ENCODE measurements at places on chromosomes 4 and X.

- DNase-seq: no peak
Measured at GRCh38 chr4:128159967-128160366, 98.9 kb downstream of the LARP1B start.

GRCh38 chrX:40405399-40405798 lies 175.4 kb upstream of the ATP6AP2 start:
- DNase-seq: no peak

GRCh38 chrX:132364313-132364712 lies 124.5 kb downstream of the MBNL3 start:
- no peak for DNase-seq

DNA sequence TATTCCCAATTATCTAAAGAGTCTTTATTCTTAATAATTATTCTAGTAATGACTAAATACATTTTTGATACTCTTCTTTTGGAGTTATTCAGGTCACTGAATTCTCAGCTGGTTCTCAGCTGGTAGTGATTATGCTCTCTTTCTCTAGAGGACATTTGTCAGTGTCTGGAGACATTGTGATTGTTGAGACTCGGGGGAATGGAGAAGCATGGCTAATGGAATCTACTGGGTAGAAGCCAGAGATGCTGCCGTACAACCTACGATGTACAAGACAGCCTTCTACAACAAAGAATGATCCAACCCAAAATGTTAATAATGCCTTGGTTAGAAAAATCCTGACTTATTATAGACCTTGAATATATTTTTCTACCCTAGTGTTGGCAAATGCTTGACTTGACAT lies 149.2 kb upstream of the ANKRD50 start:
- DNase-seq: no peak

GRCh38 chr4:14125375-14126129 lies 498.0 kb upstream of the BOD1L1 start:
- DNase-seq: no peak

- DNase-seq: no peak
Measured at GRCh38 chrX:68506649-68507048, 7.8 kb downstream of the YIPF6 start.

GRCh38 chr4:142274137-142274536 lies 572.0 kb downstream of the INPP4B start:
- DNase-seq: no peak

DNA sequence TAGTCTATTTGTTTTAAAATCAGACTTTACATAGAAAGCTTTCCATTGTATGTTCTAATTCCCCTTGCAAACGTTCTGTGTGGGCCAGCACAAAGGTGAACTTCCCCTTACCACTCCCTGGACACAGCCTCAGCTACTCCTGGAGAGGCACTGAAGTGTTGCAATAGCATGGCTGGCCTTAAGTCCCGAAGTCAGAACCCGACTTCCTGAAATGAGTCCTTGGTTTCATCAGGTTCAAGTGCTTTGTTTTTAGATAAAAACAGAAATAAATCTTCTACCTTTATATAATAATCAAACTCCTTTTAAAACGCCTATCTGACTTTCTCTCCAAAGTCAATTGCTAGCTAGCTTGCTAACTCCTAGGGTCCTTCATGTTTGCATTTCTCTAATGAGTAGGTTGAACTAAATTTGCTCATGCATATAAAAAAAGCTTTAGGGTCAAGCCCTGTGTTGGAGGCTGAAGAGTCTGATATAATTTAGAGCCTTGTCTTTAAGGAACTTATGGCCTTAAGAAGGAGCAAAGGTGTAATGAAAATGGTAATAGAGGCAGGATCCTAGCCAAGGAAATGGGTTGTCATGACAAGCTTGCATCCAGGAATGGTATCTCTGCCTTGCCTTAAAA lies 9.0 kb downstream of the BMP3 start:
- DNase-seq: no peak

DNA sequence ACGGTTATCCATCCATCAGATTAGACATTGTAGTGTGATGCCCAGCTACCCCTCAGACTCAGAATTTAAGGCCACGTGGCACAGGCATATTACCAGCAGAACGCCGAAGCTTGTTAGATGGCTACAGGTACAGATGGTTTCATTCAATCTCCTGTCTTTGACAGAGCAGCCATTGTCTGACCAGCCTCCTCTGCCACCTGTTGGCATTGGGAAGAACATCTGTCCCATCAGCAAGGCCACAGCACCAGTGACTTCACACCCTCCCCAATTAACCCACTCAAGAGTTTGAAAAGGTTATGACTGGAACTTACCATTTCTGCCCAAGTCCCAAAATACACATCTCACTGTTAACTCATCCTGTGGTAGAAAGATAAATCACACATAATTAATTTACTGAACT lies 22.0 kb upstream of the PHKA2 start:
- no peak for DNase-seq

DNA sequence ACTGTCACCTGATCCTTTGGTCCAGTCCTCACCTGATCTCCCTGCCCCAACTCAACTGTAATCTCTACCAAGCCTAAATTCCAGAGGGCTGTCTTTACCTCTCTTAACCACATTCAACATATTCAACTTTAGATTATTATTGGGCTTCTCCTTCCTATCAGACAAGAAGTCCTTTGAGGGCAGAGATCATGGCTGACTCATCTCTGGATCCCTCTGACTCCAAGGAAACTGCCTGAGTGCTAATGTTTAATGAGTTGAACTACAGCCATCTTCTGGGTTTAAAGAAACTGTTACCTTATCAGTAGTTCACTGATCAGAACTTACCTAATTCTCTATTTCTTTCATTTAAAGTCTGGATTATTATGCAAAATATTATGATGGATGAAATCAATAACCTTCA lies 135.7 kb downstream of the GPC3 start:
- DNase-seq: no peak

DNA sequence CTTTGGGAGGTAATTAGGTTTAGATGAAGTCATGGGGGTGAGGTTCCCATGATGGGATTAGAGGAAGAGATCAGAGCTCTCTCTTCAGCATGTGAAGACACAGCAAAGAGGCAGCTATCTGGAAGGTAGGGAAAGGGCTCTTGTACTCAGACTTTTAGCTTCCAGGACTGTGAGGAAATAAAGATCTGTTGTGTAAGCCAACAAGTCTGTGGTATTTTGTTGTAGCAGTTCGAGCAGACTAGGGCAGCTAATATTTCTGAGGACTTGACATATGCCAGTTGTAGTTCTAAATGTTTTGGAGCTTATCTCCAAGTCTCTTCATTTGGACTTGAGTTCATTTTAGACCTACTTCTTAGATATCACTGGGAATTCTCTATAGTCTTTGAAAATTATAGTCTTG lies 137.3 kb upstream of the PDE5A start:
- DNase-seq: no peak

DNA sequence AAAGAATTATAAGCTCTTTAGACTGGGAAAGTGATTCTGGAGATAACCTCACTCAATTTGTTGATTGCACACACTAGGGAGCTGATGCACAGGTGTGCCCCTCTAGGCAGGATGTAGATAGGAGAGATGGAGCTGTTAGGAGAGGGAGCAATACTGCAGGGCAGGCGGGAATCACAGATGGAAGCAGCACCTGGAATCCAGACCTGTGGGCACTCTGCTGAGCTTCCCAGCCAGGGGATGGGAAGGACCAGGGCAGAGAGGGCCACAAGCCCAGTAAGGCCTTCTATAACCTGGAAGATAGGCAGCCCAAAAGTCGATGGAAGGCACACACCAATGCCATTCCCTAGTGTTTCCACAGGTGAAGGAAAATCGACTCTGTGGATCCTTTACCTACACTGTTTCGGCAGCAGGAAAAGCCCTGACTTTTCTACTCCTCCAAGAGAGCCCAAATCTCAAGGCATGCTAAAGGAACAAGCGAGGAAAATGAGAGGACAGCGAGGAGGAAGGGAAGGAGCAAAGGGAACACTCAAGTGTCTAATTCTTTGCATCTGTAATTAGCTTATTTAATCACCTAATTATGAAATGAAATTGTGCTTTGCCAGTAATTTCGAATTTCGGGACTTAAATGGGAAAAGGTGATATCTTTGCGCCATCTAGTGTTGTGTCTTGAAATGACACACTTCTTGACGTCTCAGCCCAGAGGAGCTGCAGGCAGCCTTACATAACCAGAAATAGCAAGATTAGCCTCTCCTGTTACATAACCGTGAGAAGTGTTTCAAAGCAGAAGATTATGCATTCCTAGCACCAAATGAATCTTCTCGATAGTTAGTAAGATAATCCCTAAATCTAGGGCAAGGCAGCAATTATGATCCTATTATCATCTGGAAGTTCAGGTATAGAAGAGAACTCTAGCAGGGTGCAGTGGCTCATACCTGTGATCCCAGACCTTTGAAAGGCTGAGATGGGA lies 31.0 kb upstream of the TLR3 start:
- DNase-seq: no peak

DNA sequence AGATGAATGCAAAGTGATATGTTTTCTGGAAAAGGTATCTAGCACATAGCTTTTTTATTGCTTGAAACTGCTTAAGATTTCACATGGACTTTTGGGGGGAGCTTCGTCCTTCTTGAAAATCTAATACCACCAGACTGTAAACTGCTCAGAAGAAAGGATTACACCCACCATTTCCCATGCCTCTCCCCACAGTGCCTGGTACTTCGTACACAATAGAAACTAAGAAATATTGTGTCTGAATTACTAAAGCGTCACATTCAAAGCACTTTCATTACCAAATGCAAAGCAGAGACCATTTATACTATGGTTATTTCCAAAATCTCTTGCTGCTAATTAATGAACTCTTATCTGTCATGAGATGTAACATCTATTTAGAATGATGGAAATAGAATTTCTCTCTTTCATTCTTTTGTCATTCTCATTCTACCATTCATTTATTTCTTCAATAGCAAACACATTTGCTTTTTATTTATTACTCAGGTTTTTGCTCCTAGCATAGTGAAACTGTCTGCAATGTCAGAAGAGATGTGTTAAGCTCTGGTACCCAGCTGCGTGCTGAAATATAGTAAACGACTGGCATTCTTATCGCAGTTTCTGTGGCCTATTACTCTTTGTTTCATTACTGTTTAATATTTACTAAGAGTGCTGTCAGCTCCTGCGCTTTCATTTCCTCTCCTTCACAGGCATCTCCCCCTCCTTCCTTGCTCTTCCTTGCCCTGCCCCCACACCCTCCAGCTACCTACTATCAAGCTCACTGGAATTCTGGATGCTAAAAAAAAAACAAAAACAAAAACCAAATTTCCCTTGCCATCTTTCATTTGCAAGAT lies 51.4 kb upstream of the RAPGEF2 start:
- DNase-seq: no peak

DNA sequence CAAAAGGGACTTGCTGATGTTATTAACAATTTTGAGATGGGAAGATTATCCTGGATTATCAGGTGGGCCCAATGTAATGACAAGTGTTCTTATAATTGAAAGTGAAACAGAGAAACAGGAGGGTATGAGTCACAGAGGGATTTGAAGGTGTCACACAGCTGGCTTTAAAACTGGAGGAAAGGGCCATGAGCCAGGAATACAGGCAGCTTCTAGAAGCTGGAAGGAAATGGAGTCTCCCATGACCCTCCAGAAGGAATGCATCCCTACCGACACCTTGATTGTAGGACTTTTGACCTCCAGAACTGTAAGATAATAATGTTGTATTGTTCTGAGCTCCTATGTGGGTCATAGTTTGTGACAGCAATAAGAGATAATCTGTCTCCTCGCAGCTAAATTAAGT lies 98.0 kb upstream of the STIM2 start:
- no peak for DNase-seq

DNA sequence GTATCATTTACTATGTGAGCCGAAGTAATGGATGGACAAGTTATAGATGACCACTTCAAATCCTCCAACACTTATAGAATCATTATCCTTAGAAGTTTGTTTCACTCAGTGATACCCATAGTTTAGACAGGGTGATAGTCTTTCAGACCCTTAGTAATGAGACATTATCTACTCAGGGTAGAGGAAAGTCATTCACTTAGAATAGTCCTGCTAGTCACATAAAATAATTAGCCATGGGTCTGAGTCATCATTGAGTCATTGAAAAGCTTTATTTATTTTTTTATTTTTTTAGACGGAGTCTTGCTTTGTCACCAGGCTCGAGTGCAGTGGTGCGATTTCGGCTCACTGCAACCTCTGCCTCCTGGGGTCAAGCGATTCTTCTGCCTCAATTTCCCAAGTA lies 321.7 kb upstream of the FSTL5 start:
- DNase-seq: no peak

DNA sequence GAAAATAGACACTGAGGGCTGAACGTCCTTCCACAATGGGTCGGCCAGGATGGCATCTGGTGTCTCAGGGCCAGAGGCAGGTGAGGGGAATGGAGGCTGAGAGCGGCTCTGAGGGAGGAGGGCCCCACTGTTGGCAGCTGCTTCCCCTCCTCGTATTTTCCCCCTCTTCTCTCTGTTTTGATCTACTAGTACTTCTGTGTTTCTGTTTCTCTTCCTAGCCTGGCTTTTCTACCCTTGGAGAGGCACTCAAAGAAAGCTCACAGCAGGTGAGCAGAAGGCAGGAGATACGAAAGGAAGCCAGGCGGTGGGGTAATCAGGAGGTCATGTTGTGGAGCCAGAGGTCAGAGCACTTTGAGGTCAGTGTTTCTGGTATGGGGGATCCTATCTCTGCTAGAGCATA lies 151.8 kb upstream of the GATB start:
- no peak for DNase-seq

DNA sequence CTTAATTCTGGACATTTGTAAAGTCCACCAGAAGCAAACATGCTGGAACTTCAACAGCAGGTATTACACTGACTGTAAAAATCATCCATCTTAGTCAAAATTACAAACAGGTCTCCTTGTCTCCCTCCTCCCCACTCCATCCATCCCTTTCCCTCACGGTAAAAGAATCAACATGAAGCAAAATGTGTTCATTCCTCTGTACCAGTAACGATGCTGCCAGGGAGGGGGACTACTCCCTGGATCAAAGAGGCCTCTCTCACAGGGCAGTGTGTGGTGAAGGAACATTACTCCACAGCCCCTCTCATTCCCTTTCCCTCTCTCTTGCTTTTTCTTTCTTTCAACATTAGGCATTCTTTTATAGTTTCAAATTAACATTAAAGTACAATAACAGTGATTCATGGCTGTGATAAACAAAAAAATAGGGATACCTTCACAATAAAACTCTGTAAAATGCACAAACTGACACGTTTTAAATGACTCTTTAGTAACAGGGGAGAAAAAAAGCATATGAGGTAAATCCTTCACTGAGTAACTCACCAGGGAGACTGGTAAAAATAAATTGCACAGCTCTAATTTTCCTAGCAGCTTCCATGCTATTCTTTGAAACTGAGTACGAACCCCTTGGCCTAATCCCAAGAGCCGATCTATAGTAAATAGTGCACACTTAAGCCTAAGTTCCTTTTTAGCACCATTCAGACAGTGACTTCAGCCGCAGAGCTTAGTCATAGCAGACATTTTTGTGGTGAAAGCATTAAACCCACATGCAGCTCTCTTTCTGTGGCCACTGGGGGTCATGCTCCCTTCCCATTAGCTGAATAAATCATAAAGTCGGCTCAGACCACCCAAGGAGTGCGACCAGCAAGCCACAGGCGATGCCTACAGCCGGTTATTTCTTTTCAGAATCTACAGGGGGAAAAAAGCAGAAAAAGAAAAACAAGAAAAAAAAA lies 215.6 kb upstream of the GYPA start:
- no peak for DNase-seq

DNA sequence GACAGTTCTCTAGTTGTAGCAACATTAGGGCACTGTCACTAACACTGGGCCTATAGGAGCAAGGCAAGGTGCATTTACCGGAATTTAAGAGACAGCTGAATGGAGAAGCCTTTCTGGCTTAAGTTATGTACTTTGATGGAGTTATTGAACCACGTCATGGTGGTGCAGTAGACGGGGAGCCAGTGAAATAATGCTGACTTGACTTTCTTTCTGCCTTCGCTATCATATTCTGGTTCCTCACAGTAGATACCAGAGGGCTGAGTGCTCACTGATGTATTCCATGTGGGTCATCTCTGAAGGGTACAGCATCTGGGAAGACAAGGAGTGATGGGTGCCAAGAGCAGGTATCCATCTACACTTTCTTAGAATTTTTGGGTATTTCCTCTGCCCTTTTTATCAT lies 802.8 kb downstream of the FSTL5 start:
- DNase-seq: no peak
